Stimulated activated CD4-positive, alpha-beta T cell treated with anti-CD3 and anti-CD28 coated beads, Interleukin-15, amount 100 ng/mL, for 48 hours (primary cell): ENCODE measurements at places on chromosomes 7 and 10.

DNA sequence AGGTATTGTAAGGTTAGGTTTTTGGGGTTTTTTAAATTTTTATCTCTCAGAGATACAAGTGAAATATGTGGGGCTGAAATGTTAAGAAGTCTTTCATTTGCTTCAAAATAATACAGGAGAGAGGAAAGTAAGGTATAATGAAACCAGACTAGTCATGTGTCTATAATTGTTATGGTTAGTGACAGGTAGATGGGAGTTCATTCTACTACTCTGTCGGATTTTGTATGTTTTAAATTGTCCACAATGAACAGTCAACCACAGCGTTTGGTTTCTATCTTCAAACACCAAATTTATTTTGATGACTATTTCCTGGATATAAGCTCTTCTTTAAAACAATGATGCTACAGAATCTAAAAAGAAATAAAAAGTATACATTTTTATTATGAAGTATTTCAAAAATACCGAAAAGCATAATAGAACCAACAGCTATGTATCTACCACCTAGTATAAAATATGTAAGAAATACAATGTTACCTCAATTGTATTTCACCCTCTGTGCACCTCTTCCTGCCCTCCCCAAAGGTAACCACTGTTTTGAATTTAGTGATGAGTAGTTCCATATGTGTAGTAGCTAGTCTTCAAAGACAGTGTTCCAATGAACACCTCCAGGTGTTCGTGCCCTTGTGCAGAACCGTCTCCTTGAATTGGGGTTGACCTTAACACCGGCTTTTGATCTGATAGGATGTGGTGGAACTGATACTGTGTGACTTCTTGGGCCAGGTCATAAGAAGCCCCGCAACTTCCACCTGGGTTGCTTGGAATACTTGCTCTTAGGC lies 74.8 kb upstream of the CDK1 start:
- DNase-seq, result no peak

GRCh38 chr10:69186524-69186923 lies 6.5 kb downstream of the SUPV3L1 start:
- DNase-seq, result no peak

DNA sequence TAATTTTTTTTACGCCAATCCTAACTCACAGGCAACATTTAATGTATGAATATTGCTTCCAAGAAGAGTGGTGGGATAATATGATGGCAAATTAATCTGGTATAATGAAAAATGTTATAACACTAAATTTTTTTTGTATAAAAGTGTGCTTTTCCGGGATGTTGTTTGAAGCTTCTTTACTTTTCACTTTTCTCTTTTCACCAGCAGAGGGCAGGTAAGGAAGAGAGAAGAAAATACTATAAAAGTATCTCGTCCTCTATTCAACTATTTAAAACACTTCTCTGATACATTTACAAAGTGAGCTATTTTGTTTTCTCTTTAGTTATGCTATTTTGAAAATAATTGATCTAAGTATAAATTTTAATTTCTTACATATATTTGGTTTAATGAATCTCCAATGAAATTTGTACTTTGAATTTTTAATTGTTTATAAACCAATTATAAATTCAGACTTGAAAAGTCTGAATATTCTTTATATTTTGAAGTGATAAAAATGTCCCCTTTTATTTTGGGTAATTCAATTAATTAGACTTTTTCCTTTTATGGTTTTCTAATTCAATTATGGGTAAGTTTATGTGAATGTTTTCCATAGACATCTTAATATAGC lies 20.7 kb upstream of the CFTR start:
- DNase-seq, result no peak

DNA sequence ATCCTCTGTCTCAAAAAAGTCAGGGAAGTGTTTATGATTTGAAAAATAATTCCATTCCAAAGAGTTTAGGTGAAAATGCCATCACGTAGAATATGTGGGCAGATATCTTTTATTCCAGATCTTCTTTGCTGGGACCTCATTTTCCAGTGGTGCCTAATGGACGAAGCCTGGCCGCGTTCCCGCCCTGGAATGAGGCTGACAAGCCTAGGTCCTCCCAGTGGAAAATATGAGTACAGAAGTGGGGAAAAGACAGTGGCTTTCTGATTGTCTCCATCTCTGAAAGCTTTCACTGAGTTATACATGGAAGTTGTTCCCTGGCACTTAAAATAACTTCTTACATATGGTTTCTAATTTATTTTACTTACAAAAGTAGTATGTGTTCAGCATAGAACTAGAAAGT lies 139.4 kb downstream of the TACC2 start:
- DNase-seq, result no peak

- DNase-seq, result no peak
Measured at GRCh38 chr7:157996359-157997079, 591.1 kb downstream of the PTPRN2 start.
